ENCODE measurements at places on chromosomes 16 and 17. TPM values are rescaled to one million over a fixed set of nuclear protein-coding genes. Genes with fewer than 3 reads are reported as not detected.

DNA sequence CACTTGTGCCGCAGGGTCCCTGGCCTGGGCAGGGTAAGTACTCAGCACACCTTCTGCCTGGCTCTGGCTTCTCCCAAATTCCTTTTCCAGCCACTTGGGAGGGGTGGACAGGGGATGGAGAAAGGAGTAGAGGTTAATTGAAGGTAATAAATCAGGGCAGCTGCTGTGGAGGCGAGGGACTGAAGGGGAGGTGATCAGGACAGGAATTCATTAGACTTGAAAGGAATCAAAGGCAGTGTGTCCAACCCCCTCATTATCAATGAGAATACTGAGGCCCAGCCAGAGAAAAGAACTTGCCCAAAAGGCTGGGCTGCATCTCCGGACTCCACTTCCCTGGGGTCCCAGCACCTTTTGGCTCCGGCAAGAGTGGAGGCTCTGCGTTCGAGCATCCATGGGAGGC, 2.4 kb downstream of the SOST start:
- DNase-seq, result no peak

DNA sequence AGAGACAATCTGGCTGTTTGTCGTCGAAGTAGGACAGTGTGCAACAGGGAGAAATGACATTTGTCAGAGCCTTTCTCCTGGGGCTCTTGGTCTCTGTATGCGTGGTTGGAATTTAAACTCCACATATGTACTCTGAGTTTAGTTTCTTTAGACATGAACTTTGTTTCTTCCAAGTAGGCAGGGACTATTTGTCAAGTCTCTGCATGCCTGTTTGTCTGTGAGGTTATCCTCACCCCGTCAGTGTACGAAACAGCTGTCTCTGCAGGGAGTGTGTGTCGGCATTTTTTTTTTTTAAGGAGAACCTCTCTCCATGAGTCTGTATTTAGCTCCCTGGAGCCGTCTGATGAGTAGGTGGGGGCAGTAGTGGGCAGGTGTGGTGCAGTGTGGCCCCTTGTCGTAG, 29.7 kb downstream of the NDEL1 start:
- DNase-seq, result no peak

DNA sequence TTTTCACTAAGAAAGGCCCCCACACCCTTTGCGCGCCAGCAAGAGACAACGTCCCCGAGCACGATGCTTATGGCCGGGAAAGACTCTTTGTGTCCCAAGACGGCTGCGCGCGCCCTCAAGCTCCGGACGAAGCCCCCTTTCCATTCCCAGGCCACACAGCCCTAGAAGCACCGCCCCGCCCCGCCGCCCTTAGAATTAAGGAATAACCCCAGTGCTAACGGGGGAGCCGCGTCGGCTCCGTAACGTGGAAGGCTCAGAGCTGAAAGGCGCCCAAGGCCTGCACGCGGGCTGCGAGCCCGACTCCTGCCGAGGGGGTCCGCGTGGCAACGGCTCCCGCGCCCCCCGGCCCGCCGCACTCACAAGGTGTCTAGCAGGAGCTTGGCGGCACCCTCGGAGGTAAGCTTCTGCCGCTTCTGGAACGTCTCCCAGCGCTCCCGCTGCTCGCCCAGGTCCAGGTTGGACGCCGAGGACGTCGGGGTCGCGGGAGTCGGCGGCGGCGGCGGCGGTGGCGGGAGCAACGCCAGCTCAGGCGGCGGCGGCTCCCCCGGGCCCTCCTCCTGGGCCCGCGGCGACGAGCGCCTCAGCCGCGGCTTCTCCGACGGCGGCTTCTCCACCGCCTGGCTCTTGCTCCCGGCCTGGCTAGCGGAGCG, 477 bp downstream of the CENPV start:
- DNase-seq, result no peak

GRCh38 chr17:60421273-60422161, 772 bp upstream of the CHCT1 start:
- no peak for DNase-seq

GRCh38 chr17:19800571-19800970, 52.5 kb upstream of the ALDH3A1 start:
- DNase-seq, result no peak

DNA sequence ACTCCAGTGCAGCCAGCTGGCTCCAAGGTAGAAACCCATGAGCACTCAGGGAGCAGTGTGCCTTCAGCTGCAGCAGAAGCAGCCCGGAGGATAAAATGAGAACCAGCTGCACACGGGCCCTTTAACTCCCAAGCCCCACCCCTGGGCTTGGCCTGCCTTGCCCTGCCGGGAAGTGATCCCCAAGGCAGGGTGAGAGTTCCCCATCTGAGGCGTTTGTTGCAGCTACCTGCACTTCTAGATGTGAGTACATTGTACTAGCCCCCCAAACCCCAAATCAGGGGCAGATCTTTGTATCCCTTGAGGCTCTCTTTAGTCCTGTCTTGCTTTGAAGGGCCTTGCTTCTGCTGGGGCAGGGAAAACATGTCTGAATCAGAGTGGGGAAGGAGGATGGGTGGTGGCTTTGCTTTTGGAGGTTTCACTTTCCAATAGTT, at the start of gene MVP:
MVP (plus strand) TSS at position 192 of the 431 bp plus-strand sequence. CDS start 10,088 bp downstream, outside the sequence.
- DNase-seq, result no peak

GRCh38 chr16:24991349-24991748, 23.8 kb downstream of the ARHGAP17 start:
- DNase-seq, result no peak

GRCh38 chr16:63690267-63690666, 1431.6 kb downstream of the CDH11 start:
- no peak for DNase-seq

GRCh38 chr16:58384437-58385055, 7.7 kb upstream of the GINS3 start:
- no peak for DNase-seq

DNA sequence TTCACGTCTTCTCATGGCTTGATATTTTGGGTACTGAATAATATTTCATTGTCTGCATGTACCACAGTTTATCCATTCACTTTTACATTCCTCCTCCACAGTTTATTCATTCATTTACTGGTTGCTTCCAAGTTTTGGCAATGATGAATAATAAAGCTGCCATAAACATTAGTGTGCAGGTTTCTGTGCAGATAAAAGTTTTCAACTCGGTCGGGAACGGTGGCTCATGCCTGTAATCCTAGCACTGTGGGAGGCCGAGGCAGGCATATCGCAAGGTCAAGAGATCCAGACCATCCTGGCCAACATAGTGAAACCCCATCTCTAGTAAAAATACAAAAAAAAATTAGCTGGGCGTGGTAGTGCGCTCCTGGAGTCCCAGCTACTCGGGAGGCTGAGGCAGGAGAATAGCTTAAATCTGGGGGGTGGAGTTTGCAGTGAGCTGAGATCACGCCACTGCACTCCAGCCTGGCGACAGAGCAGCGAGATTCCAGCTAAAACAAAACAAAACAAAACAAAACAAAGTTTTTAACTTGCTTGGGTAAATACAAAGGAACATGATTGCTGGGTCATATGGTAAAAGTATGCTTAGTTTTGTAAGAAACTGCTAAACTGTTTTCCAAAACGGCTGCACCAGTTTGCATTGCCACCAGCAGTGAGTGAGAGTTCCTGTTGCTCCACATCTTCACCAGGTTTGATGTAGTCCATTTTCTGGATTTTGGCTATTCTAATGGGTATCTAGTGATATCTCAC, 89.5 kb downstream of the WWP2 start:
- no peak for DNase-seq

GRCh38 chr17:61443475-61443882, 8.7 kb upstream of the TBX4 start:
- no peak for DNase-seq

DNA sequence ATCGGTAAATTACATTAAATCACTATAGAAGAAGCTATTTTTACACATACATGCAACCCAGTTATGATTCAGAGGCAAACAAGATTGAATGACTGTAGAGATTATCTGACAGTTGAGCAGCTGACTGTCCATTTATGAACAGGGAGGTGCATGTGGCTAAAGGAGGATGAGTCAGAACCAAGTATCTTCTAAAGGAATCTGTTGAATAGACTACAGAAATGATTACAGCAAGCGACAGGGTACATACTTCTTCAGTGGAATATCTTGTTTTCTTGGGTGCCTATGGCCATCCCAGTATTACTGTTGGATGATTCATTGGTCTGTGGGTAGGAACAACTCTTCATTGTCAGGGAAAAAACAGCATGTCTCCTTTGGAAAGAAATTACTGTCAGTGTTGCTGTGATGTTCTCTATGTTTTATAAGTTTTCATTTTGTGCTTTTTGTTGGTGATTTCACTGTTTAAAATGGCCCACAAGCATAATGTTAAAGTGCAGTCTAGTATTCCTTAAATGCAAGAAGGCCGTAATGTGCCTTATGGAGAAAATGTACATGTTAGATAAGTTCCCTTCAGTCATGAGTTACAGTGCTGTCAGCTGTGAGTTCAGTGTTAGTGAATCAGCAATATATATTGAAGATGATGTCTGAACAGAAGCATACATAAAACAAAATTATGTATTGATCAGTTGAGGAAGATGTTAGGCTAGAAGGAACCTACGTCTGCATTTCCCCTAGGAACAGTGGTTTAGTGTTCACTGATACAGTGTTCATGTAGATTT, 27.0 kb downstream of the CBFB start:
- peak; percentile 81 for DNase-seq

DNA sequence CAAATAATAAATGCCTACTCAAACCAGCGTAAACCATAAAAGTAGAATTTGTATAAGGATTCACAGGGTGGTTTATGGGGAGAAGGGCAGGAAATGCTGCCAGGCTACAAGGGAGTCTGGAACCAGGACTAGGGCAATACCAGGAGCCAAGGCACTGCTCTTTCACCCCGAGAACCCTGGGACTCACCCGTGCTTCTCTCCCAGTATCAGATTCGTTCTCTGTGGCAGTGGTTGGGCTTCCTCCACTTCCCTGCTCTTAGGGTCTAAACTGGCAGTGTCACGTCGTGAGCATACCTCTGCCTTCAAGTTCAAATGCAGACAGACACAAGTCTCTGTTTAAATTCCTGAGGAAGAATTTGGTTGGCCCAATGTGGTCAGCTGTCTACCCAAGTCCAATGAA, 49.3 kb downstream of the PRKCA start:
- no peak for DNase-seq

- no peak for DNase-seq
Observed at GRCh38 chr16:30478766-30479478, 6.4 kb downstream of the ITGAL start.

PLEKHH3 gene
- 4.3 TPM for polyA plus RNA-seq

CRYBA1 gene
- not detected for polyA plus RNA-seq

PLA2G10 gene
- not detected for polyA plus RNA-seq

TNS4 gene
- 0.07 TPM for polyA plus RNA-seq

ZACN gene
- not detected for polyA plus RNA-seq

CAVIN1 gene
- polyA plus RNA-seq, result 390 TPM

MMP15 gene
- 0.60 TPM for polyA plus RNA-seq

KRTAP4-1 gene
- polyA plus RNA-seq, result not detected

MC1R gene
- polyA plus RNA-seq, result 3.9 TPM

OGFOD1 gene
- 89.0 TPM for polyA plus RNA-seq

Measured in AG04450 (cell line).